ENCODE measurements at places on chromosomes 16 and 17.

DNA sequence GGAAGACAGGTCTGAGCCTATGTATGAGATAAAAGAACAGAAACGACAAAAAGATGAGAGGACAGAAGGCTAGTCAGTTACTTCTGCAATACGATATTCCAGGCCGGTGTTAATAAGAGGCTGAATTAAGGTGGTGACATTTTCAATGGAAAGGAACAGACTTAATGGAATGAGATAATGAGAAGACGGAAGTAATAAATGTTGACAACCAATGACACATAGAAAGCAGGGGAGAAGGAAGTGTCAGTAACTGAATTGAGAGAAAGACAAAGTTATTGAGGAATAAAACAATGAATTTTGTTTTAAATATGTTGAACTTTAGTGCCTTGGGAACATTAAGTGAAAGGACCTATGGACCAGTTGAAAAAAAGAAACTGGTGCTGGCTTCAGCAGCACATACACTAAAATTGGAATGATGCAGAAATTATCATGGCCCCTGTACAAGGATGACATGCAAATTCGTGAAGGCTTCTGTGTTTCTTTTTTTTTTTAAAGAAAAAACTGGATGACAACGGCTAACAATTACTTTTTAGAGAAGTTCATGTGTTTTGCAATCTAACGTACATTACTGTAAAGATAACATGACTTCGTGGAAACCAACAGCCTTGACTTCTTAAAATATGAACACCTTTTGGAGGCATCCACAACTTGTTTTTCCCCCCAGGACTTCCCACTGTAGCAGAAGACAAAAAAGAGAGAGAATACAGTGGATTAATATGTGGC lies 18.5 kb upstream of the CPD start:
- DNase-seq, result no peak

DNA sequence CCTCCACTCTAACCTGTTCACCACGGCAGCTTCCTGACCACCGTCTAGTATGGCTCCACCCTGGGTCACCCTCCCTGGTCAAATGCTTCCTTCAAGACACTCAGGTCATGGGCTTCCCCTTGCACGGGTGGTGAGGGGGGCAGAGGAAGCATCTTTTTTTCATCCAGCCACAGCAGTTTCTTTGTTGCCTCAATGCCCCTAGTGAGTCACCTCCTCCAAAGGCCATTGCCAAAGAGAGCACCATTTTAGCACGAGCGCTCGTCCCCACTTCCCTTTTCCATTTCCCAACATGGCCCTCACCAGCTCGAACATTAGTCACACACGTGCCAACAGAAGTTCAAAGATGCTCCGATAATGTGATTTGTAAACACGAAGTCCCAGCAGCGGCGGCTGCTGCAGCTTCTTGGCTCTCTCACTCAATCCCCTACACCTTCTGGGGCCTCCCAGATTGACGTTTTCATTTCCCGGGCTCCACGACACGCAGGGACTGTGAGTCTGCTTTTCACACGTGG lies 134.6 kb downstream of the GAS7 start:
- DNase-seq, result no peak

DNA sequence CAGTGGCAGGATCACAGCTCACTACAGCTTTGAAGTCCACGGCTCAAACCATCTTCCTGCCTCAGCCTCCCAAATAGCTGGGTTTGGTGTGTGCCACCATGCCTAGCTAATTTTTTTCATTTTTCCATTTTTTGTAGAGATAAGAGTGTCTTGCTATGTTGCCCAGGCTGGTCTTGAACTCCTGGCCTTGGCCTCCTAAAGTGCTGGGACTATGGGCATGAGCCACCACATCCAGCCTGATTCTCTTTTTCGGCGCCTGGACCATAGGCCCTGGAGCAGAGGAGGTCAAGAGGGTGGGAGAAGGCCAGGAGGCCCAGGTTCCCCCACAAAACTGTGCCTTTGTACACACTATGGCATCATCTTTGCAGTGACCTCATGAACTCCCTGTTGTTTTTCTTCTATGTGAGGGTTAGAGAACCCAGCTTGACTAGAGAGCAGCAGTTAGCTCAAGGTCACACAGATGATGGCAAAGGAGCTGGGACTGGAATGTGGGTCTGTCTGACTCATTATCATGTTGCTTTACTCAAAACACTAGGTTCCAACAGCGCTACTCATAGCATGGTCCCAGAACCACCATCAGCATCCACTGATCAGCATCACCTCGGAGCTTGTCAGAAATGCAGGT lies 16.3 kb downstream of the SCN4A start:
- DNase-seq, result no peak

- no peak for DNase-seq
These were observed 100.7 kb downstream of the MGAT5B start for GRCh38 chr17:76968707-76969597.
